ENCODE measurements at places on chromosomes 4 and X.

DNA sequence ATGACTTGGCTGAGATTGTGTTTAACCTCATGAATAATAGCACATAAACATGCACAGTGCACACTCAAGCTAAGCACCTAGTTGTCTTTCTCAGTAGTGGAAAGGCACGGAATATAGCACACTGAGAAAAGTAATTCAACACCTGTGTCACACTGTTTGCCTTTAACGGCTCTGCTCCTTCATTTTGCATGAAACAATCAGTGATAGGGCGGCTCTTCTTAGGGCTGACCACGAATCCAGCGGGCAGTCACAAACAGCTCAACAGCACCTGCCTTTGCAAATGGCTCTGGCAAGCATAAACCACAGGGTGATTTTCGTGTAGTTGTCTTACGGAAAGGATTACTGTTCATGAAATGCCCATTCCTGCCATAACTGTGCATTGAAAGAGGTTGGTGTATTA lies 954.0 kb upstream of the TENM3 start:
- no peak for DNase-seq

- no peak for DNase-seq
Measured at GRCh38 chr4:84499624-84499982, 511 bp upstream of the NKX6-1 start.

DNA sequence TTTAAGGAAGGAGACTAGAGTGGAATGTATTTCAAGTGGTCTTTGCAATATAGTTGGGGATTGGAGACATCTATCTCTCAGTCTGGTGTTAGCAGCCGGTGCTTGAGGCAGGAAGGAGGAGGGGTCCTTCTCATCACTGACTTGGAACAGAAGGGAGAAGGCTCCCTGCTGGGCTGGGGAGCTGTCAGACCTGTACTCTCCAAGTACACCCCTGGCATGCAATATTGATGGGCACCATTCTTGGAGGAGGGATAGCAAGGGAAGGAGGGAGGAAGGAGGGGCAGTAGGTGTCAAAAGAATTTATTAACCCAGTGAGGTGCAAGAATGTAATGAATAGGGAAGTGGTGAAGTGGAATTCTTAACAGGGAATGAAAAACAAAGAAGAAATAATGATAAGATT lies 338.8 kb downstream of the UNC5C start:
- no peak for DNase-seq

- DNase-seq, result no peak
Measured at GRCh38 chr4:122005064-122005755, 53.4 kb upstream of the TRPC3 start.

- DNase-seq, result no peak
Measured at GRCh38 chr4:99264927-99265326, 25.9 kb downstream of the ADH1A start.

- DNase-seq, result no peak
Measured at GRCh38 chrX:37993837-37994619, 12.3 kb upstream of the SYTL5 start.

- no peak for DNase-seq
Measured at GRCh38 chr4:61890321-61890720, 690.2 kb downstream of the ADGRL3 start.

GRCh38 chr4:137293281-137293680 lies 239.0 kb downstream of the PCDH18 start:
- no peak for DNase-seq

- peak; percentile 84 for DNase-seq
Measured at GRCh38 chr4:106369456-106370060, 980 bp upstream of the GIMD1 start.

DNA sequence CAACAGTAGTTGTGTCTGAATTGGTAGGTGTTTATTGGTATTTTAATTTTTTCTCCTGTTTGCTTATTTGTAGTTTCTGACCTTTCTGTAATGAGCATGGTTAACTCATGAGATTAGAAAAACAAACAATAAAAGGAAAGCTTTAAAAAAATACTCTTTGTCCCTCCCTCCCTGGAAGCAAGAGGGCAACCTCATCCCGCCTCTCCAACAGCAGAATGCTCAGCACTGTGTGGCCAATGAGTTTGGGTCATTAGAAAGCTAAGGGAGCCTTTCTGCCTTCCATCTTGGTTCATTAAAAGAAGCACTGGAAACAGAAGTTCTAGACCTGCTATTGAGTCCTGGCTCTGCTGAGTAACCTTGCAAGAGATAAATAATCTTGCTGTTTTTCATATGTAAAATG lies 33.9 kb downstream of the TRPC5 start:
- DNase-seq, result no peak

DNA sequence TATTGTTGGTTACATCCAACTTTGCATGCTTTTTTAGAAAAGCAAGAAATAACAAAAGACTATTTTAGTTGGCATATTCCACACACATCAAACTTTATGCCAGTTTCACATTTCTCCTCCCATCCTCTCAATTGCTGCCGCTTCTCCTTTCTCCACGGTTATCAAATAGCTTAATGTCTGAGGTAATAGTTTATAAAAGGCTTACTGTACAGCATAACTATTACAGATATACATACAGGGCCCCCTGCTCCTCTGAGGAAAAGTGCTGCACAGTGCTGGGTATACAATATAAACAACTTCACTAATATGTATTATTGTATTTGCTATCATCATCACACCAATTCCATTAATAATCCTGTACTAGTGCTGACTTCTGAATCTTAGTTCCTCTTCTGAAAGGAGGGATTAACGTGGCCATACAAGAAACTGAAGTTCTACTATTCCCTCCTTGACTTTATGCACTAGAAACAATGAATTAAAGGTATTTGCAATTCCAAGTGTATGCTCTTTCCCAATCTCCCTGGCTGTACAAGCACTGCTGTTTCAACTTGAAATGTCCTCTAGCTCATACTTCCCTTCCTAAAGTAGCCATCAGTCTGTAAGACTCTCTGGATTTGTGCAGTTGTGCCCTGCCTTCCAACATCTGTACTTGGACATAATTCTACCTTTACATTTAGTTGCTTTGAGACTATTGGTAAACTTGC lies 2.5 kb downstream of the CCNI start:
- DNase-seq, result no peak

GRCh38 chr4:46146993-46147392 lies 23.1 kb upstream of the GABRG1 start:
- no peak for DNase-seq

DNA sequence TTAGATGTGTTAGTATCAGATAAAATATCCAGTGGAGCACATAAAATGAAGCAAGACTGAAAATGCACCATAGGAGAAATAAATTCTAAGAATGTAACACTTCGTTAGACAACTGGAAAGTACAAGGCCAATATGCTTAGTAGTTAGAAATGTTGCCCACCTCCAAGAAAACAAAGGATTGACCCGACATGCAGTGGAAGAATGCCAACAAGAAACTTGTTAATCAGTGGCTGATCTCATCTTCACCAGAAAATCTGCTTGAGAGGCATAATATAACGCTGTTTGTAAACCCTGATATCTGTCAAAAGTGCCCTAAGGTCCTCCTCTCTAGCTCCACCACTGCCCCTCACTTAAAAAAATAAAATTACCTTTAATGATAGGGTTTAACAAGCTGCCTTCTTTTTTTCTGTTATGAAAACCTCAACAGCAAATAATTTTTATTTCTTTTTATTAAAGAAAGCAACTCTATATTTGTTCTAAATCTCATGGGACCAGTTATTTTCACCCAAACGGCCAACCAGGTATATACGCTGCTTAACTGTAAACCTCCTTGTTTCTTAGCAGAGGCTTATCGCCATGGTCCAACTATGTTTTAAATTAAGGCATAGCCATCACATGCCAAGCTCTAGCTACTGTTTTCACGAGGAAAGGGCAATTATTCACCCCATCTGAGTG lies 1.8 kb downstream of the RASGEF1B start:
- no peak for DNase-seq

- no peak for DNase-seq
Measured at GRCh38 chr4:85905761-85906160, 430.8 kb downstream of the ARHGAP24 start.

DNA sequence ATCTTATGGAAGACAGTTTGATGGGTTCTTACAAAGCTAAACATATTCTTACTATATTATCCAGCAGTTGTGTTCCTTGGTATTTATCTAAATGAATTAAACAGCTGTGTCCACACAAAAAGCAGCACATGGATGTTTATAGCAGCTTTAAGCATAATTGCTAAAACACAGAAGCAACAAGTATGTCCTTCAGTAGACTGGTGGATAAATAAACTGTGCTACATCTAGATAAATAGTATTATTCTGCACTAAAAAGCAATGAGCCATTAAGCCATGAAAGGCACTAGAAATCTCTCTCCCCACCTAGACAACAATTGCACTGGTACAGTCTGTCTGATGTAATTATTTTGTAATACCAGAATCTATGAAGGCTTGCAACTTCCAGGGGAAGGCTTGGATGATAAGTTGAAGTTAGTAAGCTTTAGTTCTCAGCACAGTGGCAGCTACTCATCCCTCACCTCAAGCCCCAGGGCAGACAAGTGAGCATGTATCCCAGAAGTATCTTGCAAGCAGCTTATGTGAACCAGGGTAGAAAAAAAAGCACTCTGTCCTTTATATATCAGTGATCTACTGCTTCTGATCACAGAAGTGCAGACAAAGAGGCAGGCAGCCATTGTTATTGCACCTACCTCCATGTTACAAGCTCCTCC lies 36.9 kb downstream of the WDR17 start:
- DNase-seq, result no peak

DNA sequence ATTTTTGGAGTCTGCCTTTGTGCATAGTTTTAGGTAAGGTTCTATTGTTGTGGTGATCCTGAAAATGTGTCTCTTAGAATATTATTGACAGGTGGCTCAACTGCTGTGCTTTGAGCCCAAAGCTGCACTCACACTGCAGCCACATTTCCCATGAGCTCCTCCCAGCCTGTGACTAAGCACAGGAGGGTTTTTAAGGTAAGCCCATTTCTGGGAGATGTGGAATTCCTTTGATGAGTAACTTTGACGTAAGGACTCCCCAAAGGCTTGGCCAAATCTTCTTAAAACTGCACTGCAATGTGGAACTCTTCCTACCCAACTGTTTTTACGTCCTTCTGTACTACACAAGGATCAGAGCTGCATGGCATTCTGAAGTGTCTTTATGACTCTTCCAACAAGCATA lies 20.0 kb upstream of the TMPRSS11A start:
- DNase-seq, result no peak

All from SK-N-MC (cell line).